ENCODE measurements at places on chromosomes 5 and 9.
A peak's percentile ranks its signal among the peaks of the same experiment; 100 is the strongest.

DNA sequence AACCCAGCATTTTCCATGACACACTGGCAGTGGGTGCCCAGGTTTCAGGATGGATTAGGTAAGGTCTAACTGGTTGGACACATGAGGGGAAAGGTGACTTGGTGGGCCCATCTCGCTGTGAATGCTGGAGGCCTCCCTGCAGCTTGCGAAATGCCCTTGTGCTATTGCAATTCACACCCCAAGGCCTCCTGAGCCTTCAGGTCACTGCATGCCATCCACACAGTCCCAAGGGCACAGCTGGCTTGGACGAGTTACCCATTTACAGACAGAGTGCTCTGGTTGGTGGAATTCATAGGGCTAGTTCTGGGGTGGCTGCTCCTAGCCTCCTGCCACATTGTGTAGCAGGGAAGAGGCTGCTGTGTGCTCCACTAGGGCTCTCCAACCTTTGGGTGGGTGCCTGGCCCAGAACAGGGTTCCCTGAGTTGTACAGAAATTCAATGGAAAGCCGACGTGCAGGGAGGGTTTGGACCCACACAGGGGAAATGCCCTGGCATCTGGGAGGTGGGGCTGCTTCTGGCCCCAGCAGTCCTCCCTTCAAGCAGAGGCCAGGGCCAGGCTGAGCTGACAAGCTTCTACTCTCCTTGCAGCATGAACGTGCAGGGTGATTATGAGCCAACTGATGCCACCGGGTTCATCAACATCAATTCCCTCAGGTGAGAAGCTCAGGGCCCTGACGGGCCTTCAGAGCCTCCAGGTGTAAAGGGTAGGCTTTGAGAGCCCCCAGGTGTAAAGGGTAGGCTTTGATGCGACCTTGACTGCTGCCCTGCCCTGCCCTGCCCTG is 54.3 kb downstream of the ASS1 start:
- no peak for DNase-seq

GRCh38 chr9:134440636-134441226 is 114.5 kb downstream of the RXRA start:
- DNase-seq = no peak

DNA sequence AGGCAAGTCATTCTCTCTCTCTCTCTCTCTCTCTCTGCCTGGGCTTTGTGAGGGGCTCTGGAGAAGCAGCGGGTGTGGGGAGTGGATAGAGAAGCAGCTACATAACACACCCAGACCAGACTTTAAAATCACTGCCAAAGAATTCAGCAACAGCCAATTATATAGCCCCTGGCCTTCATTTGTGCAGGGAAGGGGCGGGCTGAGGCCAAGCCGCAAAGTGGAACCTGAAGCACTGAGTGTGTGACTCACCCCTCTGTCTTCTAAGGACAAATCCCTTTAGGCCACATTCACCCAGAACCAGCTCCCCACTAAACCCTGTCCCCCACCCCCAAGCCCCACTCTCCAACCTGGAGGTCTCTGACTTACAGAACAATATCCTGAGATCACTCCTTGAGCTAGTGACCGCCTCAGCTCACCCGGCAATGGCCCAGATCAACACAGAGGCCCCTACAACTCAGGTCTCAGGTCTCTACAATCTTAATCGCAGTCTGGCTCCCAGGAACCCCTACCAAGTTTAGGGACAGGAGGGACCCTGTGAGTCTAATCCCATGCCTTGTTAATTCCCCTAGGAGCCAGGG is 6.0 kb downstream of the B4GALT1 start:
- DNase-seq = no peak

DNA sequence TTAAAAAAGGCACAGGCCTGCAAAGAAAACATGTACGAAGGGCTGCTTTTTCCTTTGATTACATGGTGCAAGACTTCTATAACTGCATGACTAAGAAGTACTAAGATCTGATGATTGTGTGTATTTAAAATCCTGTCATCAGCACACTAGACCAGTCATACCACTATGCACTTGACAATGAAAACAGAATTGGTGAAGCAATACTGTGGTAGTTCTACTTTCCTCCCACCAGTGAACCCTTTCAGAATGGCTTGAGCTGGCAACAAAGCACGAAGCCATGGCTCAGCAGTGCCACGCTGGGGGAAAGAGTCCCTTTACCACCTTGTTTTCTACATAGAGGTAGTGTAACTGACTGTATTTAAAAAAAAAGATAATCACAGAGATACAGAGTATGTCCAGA is 49.0 kb upstream of the POU5F2 start:
- DNase-seq = no peak

- DNase-seq = no peak
These were observed 7.0 kb downstream of the SH3GLB2 start for GRCh38 chr9:129021091-129021490.

GRCh38 chr9:128203024-128203706 is at the start of gene DNM1:
Gene DNM1, plus strand, starts transcription at chr9:128203379. Its CDS starts 92 bp downstream, at chr9:128203471.
- peak; percentile 62 for DNase-seq

GRCh38 chr9:76687861-76688391 is 76.3 kb upstream of the PCA3 start:
- no peak for DNase-seq

- no peak for DNase-seq
These were observed 383.0 kb downstream of the EBF1 start for GRCh38 chr5:158716668-158717067.

- DNase-seq = no peak
These were observed 102.7 kb downstream of the OSMR start for GRCh38 chr5:38948501-38948900.

DNA sequence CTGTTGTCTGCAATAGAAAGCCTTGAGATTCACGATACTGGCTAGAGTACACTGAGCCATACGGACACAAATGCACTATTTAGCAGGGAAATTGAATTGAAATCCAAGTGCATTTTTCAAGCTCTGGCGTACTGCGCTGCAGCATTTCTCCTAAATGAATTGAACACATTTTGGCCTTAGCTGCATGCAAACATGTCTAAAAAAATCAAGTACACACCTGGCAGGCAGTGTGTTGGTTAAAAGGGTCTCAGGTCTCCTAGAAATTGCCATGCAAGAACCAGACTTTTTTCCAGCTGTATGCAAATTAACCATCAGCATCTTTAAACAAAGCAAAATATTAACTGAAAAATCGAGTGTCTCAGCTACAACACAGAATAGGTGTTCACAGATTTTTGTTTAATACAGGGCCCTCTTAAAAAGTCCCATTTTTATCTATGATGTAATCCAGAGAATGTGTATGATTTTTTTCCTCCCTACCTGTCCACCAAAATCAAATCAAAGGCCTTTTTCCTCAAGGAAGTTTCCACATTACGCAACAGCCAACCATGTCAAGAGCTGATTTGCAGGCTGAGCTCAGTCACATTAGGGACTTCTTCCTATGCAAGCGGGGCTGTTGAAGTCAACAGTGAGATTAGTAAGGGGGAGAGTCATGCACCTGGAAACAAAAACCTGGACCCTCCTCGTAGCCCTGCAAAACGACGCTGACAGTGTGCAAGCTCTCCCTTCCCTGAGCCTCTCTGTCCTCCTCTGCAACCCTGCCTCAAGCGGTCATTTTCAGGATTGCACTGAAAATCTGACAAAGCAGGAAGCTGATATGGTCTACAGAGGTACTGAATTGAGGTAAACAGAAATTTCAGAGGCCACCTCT is 14.1 kb upstream of the SFXN1 start:
- DNase-seq = peak; percentile 26

DNA sequence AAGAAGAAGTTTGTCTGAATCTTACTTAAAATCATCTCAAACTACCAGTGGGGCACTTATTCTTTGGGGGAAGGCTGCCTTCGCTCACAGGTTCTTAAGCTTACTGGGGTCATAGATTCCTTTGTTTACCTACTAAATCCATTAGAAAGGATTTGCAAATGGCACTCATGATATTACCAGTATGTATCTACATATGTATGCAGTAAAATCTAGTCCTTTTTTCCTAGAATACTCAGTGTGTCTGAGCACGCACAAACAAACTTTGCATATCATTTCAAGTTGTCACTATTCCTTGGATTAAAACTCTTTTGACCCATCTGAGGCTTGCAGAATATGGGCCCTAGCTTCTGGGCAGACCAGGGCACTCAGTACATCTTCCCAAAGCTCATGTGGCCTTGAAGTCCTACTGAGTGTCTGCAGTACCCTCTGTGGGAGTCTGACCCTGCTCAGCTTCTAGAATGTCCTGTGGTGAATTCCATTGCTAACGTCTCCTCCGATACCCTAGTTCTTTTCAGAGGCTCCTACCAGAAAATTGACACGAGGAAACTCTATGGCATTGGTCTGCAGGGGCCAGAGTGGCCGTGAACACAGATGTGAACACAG is 297.9 kb downstream of the SLIT3 start:
- DNase-seq = no peak

DNA sequence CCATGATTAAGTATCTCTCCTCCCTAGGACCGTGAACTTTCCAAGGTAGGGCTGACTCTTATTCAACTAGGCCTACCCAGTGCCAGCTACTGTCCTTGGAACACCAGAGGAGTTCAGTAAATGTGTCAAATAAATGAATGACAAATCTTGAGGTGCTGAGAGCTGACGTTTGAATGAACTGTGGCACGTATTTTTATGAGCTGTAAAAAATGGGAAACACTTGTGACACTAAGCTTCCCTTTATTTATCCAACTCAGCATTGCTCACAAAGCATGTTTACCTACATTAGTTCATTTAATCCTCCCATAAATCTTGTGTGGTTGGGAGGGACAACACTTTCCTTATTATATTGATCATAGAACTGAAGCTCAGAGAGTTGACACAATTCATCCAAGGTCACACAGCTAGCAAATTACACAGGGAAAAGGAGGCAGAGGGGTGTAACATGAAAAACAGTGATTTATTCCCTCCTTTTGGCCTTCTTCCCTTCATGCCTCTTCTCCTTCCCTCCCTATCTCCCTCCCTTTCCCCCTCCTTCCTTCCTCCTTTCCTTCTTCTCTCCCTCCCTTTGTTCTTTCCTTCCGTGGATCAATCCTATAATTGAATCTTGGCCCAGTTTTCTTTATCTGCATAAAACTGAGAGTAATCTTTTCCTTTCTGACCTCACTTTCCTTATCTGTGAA is 412.6 kb downstream of the DMRT2 start:
- no peak for DNase-seq

GRCh38 chr5:16888694-16889124 is 47.4 kb downstream of the MYO10 start:
- DNase-seq = no peak

DNA sequence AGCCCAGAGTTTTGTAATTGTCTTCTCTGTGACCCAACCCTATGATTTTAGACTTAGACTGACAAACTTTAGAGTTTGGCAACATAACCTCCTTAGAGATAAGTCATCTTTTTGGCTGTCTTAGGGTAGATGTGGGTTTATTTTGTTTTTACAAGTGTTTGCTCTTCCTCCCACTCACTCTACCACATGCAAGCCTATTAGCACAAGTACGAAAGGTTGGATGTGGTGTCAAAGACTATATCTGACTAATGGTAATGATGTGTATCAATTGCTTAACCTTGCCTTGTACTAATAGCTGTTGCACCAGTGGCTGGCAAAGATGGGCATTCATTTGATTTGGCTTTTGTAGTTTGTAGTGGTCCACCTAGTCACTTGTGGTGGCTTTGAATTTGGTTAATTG is 46.5 kb downstream of the SLC25A46 start:
- no peak for DNase-seq

DNA sequence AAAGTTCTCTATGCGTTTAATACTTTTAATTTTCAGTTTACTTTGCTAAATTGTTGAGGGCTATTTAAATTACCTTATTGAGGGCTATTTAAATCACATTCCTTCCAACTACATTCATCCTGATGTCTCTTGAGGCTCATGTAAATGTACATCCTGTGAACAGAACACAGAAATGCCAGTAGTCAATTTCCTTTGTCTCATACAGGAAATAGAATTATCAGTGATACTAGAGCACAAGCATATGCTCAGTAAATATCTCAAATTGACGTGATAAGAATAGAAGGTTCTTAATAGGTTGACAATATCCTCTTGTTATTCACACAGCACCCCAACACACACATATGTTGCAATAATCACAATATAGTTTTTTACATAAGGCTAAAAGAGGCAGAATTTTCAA is 449.0 kb downstream of the CYLC2 start:
- no peak for DNase-seq

DNA sequence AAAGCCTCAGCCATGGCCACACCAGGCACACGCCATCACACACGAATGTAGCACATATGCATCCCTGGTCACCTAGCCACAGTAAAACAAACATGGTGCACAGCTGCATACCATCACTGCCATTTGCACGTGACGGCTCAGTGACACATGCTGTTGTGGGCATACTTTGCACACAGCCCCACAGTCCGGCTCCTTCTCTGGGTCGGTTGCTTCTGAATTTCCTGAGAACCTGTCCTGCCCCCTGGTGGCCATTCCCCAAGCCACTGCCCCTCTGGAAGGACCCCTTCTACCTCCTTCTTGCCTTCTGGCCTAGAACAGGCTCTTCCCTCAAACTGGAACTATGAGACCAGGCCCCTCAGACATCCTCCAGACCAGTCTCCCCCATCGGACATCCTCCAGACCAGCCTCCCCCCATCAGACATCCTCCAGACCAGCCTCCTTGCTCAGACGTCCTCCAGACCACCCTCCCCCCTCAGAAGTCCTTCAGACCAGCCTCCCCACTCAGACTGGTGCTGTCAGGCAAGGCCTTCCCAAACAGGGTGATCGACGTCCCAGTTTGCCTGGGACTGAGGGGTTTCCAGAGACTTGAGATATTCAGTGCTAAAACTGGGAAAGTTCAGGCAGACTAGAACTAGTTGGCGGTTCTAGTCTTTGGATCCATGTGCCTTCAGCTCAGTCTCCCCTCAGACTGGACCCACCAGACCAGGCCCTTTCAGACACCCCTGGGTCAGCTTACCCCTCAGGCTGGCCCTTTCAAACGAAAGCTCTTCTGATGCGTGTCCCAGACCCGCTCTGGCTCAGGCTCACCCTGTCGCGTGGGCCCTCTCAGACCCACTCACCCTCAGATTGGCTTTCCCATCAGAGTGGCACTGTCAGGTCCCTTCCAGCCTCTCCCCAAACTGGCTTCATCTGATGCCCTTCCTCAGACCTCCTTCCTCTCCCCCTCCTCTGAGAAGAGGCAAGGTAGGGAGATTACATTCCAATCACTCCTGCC is 24.3 kb upstream of the ENHO start:
- DNase-seq = peak; percentile 16

GRCh38 chr5:83340511-83340918 is 131.0 kb upstream of the VCAN start:
- DNase-seq = no peak

DNA sequence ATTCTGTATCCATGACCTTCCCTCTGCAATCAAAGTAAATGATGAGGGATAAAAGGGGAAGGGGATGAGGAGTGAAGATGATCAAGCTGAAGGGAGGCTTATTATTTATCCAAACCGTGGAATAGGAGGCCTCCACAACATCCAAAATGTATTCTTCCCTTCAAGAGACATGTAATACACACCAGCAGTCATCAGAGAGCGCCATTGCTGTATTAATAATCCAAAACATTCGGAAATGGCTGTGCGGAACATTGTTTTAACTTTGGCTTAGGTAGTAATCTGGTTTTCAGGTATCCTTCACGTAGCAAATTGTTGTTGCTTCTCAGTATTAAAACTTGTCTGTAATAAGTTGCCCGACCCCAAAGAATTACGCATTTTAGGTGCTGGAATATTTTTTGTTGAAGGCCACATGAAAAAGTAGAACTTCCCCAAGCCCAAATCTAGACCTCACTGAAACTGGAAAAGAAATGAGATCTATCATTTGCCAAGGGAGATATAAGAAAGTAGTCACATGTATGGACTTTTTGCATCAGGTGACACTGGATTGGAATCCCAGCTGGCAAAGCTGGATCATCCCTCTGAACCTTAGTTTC is 2.6 kb upstream of the BOD1 start:
- DNase-seq = no peak

- DNase-seq = no peak
These were observed 237.1 kb downstream of the DMRTA1 start for GRCh38 chr9:22683700-22684075.

Data from activated CD4-positive, CD25-positive, alpha-beta regulatory T cell (primary cell).